Tibial nerve (tissue), 4 donors: ENCODE measurements at places on chromosomes 5 and 9. TPM values are rescaled to one million over a fixed set of nuclear protein-coding genes. Genes with fewer than 3 reads are reported as not detected.

DNA sequence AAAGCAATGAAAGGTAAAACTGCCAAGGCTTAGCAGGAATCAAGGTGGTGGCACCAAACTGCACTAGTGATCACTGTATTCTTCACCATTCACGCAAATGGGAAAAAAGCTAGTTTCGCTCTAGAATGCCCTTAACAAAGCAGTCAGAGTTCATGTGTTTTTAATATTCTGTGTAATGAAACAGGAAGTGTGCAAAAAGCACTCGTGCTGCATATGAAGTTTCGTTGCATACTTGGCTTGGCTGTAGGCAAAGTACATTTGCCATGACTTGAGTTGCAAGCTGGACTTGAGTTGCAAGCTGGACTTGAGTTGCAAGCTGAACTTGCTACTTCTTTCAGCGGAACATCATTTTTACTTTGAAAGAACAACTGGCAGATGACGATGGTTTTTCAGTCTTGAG lies 55.4 kb downstream of the FOXI1 start:
- DNase-seq = no peak

DNA sequence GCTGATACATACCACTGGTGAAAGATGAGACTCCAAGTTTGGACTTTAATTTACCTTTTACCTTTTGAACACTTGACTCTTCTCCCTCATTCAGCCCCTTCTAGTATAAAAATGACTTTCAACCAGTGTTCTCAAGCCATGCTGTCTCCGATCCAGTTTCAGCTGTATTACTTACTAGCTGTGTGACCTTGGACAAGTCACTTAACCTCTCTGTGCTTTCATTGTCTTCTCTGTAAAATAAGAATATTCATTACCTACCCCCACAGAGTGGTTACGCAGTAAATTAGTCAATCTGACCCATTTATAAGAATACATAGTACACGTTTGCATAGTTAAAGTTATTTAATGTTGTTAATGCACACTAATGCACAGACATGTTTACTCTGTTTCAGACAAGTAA lies 12.6 kb upstream of the CEMIP2 start:
- DNase-seq = no peak

DNA sequence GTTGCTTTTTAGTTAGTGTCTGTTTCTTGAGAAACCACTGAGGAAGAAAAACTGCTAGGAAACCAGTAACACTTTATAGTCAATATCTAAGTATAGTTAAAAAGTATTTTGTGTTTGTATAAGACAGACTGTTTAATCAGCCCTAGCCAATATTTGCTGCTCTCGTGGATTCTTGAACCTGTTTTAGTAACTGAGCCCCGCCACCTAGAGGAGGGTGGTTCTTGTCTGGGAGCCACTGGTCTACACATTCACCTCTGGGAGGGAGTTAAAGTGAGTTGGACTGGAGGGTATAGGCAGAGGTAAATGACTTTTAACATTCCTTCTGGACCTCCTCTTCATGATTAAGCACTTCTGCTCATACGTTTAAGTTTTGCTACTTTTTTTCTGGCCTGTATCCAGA lies 117.2 kb downstream of the SPATA31D1 start:
- no peak for DNase-seq

GRCh38 chr5:139232147-139232724 lies 34.1 kb upstream of the SIL1 start:
- DNase-seq = no peak

DNA sequence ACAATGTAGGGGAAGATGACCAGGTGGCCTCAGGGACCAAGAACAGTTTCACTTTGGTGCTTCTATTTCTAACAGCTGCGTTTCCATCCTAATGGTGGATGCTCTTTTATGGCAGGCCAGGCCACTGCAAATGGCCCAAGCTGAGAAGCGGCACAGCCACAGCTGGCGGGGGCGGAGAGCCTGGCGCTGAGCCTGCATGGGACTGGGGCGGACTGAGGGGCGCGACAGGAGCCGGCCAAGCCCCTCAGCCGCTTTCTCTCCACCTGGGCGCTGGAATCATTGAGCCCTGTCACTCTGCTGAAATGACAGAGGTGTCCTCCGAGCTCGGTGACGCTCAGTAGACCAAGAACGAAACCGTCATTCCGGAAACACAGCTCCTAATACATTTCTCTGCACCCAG lies 317.3 kb upstream of the PDE4D start:
- DNase-seq = no peak

DNA sequence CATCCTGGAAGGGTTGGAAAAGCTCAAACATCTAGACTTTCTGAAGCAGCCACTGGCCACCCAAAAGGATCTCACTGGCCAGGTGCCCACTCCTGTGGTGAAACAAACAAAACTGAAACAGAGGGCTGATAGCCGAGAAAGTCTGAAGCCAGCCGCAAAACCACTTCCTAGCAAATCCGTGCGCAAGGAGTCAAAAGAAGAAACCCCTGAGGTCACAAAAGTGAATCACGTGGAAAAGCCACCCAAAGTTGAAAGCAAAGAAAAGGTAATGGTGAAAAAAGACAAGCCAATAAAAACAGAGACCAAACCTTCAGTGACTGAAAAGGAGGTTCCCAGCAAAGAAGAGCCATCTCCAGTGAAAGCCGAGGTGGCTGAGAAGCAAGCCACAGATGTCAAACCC lies 87.6 kb downstream of the MAP1B start:
- DNase-seq = no peak

DNA sequence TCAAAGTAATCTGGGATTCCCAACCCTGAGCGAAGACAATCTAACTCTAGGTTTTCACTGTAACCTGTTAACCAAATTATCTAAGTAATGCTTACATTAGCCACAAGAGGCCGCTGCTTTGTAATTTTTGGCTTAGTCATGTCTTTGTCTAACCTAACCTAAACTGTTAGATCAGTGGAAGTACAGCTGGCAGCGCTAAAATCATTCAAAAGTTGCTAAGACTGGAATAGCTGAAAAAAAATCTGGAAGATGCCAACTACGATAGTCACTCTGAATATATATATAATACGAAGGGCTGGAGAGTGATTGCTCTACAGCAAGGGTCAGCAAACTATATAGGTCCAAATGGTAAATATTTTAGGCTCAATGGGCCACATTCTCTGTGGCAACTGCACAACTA lies 60.2 kb downstream of the FBXO38 start:
- DNase-seq = no peak

Gene ANKRD18B
- not detected for total RNA-seq

Gene CNTLN
- total RNA-seq = 36.1 TPM

Gene PCDHGC3
- total RNA-seq = 40.4 TPM

Gene HTR4
- not detected for total RNA-seq
